ENCODE measurements at places on chromosomes 2 and 18. TPM values are rescaled to one million over a fixed set of nuclear protein-coding genes. Genes with fewer than 3 reads are reported as not detected.

- no peak for DNase-seq
Observed at GRCh38 chr2:135965756-135966155, 19.7 kb downstream of the DARS1 start.

The POTEC gene
- total RNA-seq, result not detected

DNA sequence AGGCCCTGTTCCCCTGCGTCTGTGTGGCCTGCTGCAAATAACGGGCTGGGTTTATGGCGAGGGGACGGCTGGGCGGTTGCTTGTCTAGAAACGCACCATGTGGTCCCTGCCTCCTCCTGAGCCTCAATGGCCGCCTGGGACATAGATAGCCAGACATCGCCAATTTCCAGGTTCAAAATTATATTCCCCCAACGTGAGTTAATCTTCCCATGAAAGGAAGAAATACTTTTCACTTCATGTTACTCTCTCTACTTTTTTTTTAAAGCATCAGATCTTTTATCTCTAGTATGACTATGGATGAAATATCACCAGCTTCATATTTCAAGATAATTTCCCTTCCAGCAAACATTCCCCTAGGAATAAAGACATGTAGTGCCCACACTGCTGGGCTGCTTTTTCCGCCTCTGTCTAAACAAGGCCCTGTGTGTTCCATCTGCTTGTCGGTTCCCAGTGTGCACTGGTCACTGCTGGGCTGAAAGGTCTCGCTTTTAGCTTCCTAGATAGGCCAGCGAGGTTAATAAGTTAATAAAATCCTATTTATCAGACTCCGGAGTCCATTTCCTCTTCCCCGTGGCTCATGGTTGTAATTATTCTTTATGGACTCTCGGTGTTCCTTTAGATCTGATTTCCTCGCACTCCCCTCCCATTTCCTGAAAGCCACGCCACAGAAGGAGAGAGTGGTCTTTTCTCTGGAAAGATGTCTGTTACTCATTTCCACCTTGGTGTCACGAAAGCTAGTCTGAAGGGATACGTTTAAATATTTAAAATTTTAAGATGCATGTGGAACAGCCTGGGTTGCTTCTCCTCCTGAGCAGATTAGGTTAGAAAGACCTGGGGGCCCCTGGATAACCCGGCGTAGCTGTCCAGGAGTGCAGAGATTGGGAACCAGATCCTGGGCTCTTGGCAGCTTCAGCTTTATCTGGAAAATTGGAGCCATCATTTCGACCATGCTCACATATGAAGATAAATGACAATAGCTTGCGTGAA, 196.6 kb upstream of the COPS8 start:
- no peak for DNase-seq

- DNase-seq, result no peak
Observed at GRCh38 chr18:3132700-3133099, 87.1 kb downstream of the MYOM1 start.

- no peak for DNase-seq
Observed at GRCh38 chr2:200877443-200877842, 11.4 kb downstream of the PPIL3 start.

The DSG4 gene
- total RNA-seq, result not detected

The HDHD2 gene
- 38.1 TPM for total RNA-seq

The KRTCAP3 gene
- total RNA-seq, result 3.6 TPM

GRCh38 chr2:69241093-69241492, 145.9 kb downstream of the GFPT1 start:
- DNase-seq, result no peak

The KIF1A gene
- 1.7 TPM for total RNA-seq

DNA sequence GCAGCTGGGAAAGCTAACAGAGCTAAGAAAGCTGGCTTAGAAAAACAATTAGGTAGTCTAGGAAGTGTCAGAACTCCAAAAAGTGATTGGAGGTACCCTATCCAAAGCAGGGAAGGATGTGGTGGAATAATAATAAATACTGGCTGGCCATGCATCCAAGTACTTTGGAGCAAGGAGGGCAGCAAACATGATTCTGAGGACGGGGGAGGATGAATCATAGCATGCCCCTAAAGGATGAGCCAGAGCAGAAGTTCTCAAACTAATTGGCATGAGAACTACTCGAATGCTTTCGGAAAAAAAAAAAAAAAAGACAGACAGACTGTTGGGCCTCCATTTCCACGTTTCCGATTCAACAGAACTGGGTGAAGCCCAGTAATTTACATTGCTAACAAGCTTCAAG, 2.4 kb downstream of the CWC22 start:
- no peak for DNase-seq

The SAG gene
- not detected for total RNA-seq

The DIPK1C gene
- not detected for total RNA-seq

- no peak for DNase-seq
Observed at GRCh38 chr2:221552291-221552690, 19.8 kb downstream of the EPHA4 start.

The ZNF892 gene
- total RNA-seq, result 5.8 TPM

The IHH gene
- 0.36 TPM for total RNA-seq

DNA sequence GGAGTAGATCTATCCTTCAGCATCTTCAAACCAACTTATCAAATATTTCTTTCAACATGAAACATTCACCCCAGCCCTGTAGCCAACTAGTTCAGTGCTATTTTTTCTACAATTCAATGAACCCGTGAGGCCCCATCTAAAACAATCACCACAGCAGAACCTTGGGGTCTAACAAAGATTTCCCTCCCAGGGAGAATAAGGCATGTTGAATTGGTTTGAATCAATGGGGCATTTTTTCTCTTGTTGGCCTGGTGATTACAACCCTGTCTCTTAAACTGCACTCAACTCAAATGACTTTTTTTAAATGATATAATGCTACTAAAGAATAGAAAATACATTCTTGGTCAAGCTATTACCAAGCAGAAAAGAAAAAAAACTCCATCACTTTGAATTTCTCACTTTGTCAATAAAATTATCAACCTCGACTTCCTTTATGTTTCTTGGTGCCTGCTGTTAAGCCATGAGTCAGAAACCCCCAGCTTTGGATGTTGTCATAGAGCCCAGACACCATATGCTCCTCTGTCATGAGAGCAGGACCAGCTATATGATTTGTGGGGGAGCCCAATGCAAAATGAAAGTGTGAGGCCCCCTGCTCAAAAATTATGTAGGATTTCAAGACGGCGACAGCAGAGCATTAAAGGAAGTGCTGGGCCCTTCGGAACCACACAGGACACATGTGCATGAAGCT, 282.4 kb downstream of the MEIS1 start:
- no peak for DNase-seq

DNA sequence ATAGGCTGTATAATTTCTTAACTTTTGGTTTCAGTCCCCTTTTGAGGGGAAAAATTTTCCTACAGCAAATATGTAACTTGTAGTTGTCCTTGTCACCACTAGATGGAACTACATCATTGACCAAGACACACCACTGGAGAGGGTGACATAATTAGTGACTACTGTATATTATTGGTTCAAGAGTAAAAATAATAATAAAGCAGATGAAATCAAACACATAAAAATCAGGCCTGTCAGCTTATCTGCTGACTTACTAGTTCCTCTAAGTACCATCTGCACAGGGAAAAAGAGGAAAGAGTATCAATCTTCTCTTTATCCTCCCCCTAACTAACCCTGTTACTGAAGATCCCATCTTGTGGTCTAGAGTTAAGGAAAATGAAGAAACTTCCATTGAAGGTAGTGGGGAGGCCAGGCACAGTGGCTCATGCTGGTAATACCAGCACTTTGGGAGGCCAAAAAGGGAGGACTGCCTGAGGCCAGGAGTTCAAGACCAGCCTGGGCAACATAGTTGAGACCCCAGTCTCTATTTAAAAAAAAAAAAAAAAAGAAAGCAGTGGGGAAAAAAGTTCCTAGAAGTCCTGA, 29.6 kb upstream of the ENOSF1 start:
- no peak for DNase-seq

Data from ovary (tissue), 10 donors.